ENCODE measurements at places on chromosomes 3 and 15.

GRCh38 chr15:27059610-27060202 is 88.7 kb downstream of the GABRG3 start:
- DNase-seq = no peak

DNA sequence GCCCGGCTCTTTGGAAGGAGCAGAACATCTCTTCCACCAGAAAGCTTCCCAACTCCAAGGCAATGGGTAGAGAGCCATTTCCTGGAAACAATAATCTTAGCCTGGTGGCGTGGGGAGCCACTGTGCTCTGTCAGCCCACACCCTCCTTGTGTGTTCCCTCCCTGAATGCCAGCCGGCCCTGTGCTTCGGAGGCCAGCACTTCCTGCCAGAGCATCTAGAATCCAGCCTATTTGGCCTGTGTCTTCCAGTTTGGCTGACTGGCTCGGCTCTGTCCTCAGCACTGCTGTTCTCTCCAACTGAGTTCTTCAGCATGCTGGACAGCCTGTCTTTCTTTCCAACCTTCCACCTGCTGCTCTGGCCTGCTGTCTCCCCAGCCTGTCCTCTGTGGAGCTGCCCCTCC is 349.3 kb downstream of the MFSD1 start:
- no peak for DNase-seq

- no peak for DNase-seq
Observed at GRCh38 chr3:105259496-105259895, 107.2 kb upstream of the ALCAM start.

DNA sequence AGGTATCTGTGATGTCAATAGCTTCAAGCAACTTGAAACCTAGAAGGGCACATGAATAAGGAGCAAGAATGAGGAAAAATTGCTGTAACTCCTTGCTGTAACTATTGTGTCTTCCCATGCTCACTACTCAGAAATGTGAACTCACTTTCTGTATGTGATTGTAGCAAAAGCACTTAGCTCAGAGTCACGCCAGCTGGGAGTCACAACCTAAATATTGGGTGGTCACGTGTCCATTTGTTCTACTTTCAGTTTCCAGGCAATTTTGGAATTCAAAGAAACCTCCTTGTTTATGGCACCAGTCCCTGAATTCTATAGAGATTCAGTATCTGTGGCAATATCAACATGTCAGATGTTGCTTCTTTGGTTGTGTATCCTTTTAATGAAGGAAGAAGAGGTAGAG is 241.6 kb upstream of the AZI2 start:
- no peak for DNase-seq

DNA sequence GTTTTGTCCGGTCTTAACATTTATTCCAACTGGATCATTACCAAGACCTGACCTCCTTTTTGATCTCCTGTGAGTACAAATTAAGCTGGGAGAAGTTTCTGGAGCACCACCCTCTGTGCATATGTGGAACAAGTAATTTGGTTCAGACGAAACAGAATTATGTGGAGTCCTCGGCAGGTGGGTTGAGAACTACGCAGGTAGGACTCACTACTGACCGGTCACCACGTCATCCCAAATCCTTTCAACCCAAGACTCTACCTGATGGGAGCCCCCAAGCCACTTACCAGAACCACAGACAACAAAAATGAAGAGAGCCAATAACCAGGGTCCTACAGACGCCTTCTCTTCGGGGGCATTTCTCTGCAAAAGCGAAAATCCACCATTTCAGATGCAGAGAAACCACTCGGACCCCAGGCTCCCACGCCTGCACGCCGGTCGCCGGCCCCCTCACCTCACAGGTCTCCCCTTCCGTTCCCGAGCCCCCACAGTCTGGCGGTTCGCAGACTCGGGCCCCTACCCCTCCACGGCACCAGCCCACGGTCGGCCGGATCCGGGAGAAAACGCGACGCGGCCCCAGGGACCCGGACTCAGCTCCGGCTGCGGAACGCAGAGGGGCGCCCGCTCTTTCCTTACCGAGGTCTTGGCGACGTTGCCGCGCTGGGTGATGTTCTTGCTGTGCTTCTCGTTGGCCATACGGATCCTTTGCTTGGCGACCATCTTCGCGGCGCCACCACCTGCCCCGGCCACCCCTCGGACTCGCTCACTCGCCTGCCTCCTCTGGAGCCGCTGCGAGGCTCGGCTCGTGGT is 674 bp downstream of the SERP1 start:
- DNase-seq = peak; percentile 13

DNA sequence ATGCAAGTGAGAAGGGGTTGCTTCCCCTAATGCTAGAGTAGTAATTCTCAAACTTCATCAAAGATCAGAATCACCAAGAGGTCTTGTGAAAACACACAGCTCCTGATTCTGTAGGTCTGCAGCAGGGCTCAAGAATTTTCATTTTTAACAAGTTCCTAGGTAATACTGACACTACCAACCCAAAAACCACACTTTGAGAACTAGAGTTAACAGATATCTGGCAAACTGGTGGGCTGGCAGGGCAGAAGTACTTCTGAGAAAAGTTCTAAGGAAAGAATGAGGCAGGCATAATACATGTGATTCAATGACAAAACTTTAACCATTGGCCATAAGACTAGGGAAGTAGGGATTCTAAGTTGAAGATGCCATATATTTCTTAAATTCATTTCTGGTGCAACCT is 8.8 kb upstream of the MINDY2 start:
- no peak for DNase-seq

DNA sequence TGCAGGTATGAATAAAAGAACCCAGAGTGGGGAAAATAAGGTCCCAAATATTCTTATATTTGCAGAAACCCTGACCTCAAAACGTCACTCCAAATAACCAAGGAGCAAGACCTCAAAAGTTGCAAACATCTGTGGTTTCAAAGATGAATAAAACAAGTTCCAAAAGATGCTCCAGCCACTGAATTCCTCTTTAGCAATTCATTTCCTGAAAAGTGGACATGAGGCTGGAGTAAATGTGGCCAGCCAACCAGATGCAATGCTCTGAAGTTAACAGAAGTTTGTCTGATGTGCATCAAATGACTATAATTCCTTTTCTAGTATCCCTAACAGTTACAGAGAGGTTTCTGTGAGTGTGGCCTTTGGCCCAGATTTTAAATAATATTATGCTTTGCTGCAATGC is 71.2 kb upstream of the WNT5A start:
- no peak for DNase-seq

DNA sequence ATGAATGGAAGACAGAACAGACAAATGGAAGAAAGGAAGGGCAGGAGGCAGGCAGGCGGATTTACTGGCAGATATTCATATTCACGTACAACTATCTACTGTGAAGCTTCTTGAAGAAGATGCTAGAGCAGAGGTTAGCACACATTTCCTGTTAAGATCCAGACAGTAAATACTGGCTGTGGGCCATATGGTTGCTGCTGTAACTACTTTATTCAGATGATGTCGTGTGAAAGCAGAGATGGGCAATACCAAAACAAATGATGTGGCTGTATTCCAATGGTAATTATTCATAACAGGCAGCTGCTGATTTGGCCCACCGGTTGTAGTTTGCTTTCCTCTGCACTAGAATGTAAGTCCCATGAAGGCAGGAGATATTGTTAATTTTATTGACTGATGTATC is 115.7 kb upstream of the PRTG start:
- DNase-seq = no peak

- DNase-seq = no peak
Observed at GRCh38 chr3:25235466-25235865, 192.6 kb upstream of the RARB start.

GRCh38 chr3:103218793-103219192 is 784.0 kb downstream of the ZPLD1 start:
- no peak for DNase-seq

GRCh38 chr15:50747523-50747922 is 18.0 kb downstream of the SPPL2A start:
- no peak for DNase-seq

- no peak for DNase-seq
Observed at GRCh38 chr3:66483409-66483906, 17.4 kb downstream of the LRIG1 start.

- no peak for DNase-seq
Observed at GRCh38 chr3:81749265-81749664, 12.2 kb downstream of the GBE1 start.

- no peak for DNase-seq
Observed at GRCh38 chr3:36680952-36681351, 83.4 kb downstream of the DCLK3 start.

DNA sequence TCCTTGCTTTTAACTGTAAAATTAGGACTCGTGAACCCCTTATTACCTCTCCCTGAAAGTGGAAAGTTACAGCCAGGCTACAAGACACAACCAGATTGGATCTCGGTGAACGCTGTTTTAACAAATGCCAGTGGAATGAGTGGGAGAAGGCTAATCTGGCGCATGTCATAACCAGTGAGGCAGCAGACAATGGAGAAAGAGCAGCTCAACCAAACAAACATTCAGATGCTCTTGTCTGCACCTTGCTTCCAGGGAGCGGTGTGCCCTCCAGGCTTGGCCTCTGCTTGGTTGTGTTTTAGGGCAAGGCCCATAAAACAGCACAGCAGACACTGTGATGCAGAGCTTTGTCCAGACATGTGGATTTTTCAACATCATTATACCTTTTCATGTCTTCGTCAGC is 45.9 kb upstream of the ATP1B3 start:
- DNase-seq = no peak

- DNase-seq = no peak
Observed at GRCh38 chr15:100468285-100468684, 60.5 kb downstream of the CERS3 start.
